Activated T-helper 1 cell treated with anti-CD3 and anti-CD28 coated beads, Interleukin-12 subunit alpha, Interleukin-12 subunit beta, Interleukin-2, Interleukin-4 antibody, amounts not matched to agents 30 ng/mL and 10 ng/mL and 1 ng/mL, durations not matched to agents 14 hours and 24 hours and 36 hours (primary cell): ENCODE measurements at places on chromosomes 6 and 20. TPM values are rescaled to one million over a fixed set of nuclear protein-coding genes. Genes with fewer than 3 reads are reported as not detected.

GRCh38 chr20:38441916-38442315, 6.8 kb upstream of the SNHG17 start:
- H3K4me1 ChIP-seq, result peaks cover 7% of the 10 kb centered on the region
- H3K27me3 ChIP-seq, result peaks cover 18% of the 10 kb centered on the region
- H3K36me3 ChIP-seq, result no peaks in the 10 kb centered on the region
- no peak overlapping the region for H3K4me3 ChIP-seq
- no peak overlapping the region for H3K27ac ChIP-seq

VARS2 gene
- total RNA-seq, result 74.0 and 76.0 TPM in 2 replicates

- DNase-seq, result no peak
- H3K27ac ChIP-seq, result no peak overlapping the region
- no peak overlapping the region for H3K4me3 ChIP-seq
- H3K36me3 ChIP-seq, result peaks cover 1% of the 10 kb centered on the region
- H3K4me1 ChIP-seq, result peaks cover 27% of the 10 kb centered on the region
These were observed 12.6 kb upstream of the UBR2 start for GRCh38 chr6:42551217-42551616.

SNX3 gene
- 68.5 and 72.5 TPM in 2 replicates for total RNA-seq

TMEM181 gene
- total RNA-seq, result 17.0 and 17.7 TPM in 2 replicates

GRCh38 chr20:41865938-41866337, 247.8 kb upstream of the CHD6 start:
- no peaks in the 10 kb centered on the region for H3K27me3 ChIP-seq
- no peak overlapping the region for H3K4me3 ChIP-seq
- H3K4me1 ChIP-seq, result no peaks in the 10 kb centered on the region
- no peaks in the 10 kb centered on the region for H3K36me3 ChIP-seq
- no peak for DNase-seq

SDCBP2 gene
- 2.2 and 2.6 TPM in 2 replicates for total RNA-seq
